NCI-H1694 (cell line): ENCODE measurements at places on chromosomes 2 and 18.

- DNase-seq: no peak
These were observed 95.9 kb downstream of the EPHA4 start for GRCh38 chr2:221476195-221476594.

GRCh38 chr2:156908825-156909224, 348.7 kb upstream of the GALNT5 start:
- no peak for DNase-seq

- no peak for DNase-seq
These were observed 4.9 kb downstream of the TTL start for GRCh38 chr2:112486895-112487294.

DNA sequence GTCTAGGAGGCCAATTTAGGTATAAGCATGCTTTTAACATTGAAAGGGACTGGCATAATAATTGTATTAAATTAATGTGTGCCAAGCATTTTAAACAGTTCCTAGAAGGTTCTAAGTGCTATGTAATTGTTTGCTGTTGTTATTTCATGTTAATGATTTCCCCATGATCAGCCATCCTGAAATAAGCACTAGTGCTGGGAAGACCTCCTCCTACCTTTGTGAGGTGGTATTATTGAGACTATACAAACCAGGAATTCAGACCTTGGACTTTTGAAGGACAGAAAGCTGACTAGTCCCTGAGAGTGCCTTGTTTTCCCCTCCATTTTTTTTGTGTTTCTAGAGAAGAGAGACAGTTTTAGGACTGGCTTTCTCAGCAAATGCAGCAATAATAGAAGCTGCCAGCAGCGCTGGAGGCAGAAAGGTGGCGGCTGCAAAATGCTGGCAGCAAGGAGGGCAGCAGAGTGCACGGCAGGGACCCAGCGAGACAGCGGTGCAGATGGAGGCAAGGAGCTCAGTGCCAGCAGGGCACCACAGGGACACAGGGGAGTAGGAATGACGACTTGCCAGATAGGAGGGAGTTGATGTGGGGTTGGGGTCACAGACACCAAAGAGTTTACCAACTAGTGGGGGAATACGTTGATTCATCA, 25.3 kb downstream of the NABP1 start:
- DNase-seq: peak; percentile 39

DNA sequence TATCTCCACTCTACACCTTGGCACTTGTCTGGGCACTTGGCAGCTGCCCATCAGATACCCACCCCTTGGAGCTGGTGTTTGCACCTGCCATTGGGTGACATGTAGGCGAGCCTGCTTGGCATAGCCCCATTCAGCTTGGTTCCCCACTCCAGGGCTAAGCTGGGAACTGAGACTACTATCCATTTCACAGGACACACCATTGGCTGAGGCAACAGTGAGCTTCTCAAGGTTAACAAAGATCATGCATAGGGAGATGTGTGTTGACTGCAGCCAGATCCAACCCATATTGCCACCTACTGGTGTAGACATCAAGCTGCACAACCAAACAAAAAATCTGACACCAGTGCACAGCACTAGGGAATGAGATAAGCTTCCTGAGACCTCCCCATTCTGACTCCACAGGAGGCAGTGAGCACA, 1389.8 kb upstream of the TMEFF2 start:
- no peak for DNase-seq

DNA sequence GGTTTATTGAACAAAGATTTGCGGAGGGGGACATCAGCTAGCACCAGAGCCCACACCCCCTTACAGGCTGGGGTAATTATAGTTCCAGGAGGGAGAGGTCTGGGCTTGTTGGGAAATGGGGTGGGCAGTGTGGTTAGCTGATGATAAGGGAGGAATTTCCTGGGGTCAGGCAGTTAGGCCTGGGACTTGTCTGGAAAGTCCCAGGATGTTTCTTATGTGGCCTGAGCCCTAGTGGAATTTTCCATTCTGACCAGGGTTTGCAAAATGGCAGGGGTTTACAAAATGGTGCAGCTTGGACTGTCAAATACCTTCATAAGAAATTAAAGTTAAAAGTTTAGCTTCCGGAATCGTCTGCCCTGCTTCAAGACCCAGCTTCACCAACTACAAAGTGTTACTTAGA, 199.1 kb downstream of the FBXO15 start:
- no peak for DNase-seq

DNA sequence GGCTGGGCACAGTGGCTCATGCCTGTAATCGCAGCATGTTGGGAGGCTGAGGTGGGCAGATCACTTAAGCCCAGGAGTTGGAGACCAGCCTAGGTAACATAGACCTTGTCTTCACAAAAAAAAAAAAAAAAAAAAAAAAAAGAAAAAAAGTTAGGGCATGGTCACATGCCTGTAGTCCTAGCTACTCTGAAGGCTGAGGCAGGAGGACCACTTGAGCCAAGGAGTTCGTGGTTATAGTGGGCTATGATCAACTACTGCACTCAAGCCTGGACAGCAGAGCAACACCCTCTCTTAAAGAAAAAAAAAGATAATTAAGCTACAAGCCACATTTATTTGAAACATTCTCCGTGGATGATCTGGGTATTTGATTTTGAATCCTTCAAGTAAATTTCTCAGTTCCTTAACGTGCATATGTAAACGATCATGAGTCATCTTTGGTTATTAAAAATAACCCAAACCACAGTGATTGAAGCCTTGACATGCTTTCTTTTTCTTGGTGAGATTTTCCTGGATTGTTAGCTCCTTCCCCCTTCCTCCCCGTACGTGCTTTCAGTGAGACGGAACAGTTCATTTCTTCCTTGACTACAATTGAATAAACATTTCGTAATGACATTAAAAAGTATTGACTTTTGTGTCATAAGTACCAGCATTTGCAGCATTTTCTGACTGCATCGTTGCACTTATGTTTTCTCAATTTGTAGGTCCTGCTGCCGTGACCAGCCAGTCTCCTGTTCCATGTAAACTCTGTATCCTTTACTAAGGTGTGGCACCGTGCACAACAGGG, 20.3 kb downstream of the RMC1 start:
- no peak for DNase-seq

GRCh38 chr18:43022874-43023273, 92.6 kb downstream of the RIT2 start:
- no peak for DNase-seq
